ENCODE measurements at places on chromosomes 1 and 21.
A peak's percentile ranks its signal among the peaks of the same experiment; 100 is the strongest.

- no peak for DNase-seq
Measured at GRCh38 chr1:203199816-203200571, 13.5 kb upstream of the CHI3L1 start.

GRCh38 chr1:7119156-7119555 is 333.9 kb downstream of the CAMTA1 start:
- no peak for DNase-seq

DNA sequence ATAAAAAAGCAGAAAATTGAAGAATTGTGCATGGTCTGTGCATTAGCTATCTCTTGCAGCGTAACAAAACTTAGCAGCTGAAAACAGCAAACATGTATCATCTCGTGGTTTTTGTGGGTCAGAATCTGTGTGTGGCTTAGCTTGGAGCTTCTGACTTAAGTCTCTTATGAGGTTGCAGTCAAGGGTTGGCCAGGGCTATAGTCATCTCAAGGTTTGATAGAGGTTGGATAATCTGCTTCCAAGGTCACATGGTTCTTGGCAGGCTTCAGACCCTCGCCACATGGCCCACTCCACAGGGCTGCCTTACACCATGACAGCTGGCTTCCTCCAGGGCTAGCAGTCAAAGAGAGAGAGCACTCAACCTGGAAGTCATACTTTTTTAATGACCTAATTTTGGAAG is 35.9 kb downstream of the CNST start:
- DNase-seq = peak; percentile 16

GRCh38 chr1:202159534-202160371 is 649 bp downstream of the PTPN7 start:
- DNase-seq = peak; percentile 72

- no peak for DNase-seq
Measured at GRCh38 chr1:94986783-94987182, 59.9 kb upstream of the CNN3 start.

DNA sequence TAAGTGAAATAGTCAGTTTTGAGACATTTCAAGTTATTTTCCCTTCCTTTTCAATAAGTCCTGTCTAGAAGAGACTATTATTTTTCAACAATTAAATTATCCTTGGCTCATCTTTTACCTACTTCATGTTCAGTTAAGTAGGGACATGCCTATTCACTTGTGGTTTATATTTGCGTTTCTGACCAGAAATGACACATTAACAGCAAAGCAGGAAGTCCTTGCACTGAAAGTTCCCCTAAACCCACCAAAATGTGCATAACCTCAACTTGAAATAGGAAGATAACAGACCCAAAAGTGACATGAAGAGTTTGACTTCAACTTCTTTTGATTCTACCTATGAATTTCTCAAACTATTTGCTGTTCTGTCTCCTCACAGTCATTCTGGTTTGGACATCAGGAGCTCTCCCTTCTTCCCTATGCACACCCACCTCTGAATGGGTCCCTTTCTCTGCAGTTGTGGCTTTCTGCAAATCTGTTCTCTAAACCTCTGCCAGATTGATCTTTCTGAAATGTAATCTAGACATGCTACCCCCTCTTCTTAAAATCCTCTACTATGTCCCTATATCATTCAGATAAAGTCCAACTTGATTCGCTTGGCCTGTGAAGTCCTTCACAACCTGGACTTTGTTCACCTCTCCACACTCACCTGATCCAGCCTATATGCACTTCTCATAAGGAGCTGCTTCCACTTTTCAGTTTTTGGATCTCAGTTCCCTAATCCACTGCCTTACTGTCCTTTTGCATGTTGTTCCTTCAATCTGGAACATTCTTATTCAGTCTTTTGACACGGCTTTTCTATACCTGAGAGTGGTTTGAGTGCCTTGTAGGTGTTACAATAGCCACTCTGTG is 661.5 kb upstream of the ADGRL4 start:
- DNase-seq = no peak

GRCh38 chr1:161825831-161826230 is 59.7 kb downstream of the ATF6 start:
- DNase-seq = no peak

DNA sequence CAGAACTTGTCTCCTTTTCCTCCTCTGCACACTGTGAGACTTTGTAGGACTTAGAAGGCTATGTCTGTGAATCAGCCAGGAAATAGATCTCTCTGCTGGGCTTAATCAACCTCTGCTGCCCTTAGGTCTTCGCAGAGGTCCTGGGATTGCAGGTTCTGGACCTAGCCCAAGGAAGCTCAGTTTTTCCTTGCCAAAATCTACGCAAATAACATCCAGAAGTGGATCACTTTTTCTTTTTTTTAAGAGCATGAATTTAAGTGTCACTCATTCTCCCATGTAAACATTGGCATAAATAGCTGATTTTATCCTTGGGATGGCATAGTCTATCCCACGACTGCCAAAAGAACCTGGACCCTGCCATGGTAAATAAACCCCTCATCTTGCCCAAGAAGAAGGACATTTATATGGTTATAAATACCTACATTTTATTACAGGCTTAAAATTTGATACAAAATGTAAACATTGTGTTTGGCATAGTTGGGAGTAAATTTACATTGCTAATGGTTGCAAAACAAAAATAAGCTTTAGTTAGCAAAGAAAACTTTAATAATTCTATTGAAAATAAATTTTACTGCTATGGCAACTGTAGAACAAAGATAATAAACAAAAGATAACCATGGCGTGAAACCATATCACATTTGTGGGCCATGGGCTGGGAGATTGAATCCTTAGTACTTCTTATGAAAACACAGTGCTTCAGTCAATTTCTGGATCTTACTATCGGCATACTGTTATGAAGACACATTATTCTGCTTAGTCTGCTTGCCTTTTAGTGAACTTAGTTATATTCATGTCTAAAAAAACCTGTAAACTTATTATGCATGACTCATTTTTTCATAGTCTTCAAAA is 24.5 kb upstream of the DISC1 start:
- no peak for DNase-seq

DNA sequence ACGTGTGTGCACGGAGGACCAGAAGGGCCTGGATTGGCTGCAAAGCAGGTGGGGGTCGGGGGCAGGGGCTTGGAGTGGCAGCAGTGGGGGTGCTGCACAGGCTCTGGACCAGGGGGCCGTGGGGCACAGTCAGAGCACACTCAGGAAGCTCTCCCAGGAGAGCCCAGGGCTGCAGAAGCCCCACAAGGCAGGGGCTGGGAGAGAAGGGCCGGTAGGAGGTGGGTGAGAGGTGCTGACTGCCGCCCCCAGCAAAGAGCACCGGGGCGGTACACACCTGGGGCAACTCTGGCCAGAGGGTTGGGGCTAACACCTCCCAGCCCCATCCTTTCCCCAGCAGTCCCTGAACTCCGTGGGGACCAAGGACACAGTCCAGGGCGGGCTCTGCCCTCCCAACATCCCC is 13.9 kb downstream of the CHD5 start:
- no peak for DNase-seq

DNA sequence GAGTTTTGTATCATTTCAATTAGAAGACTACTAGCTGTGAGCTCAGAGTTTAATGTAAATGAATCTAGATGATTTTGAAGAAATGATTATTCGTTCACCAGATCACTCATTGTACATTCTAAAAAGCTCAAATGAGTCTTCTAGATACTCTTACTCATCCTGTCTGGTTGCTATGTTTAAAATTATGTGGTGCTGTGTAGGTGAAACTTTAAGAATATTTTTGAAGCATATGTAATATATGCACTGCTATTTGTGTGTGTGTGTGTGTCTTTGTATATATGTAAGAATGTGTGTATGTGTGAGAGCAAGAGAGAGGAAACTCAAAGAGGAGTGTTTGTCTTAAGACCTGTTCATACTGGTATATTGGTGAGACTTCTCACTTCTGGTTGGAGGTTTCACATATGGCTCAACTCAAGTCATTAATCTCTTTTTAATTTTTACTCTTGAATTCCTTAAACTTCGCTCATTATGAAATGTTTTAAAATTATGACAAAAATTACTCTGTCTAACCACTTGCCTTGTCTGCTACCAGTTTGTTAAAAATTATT is 8.6 kb upstream of the C1orf105 start:
- no peak for DNase-seq

DNA sequence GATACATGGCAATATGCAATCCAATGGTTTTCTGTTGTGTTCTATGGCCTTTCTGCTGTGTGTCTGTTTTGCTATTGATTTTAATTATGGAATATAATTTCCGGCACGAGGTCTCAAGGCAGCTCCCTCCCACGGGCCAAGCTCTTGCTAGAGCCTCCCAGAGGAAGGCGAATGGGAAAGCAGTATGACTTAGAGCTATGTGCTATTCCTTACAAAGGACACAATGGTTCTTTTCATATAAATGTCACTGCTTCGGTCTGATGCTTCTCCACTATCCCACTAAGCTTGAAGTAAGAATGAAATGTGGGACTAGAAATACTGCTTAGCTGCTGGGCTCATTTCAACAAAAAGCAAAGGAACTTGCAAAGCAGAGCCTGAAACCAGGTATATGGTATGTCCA is 322.2 kb upstream of the BEND5 start:
- no peak for DNase-seq

DNA sequence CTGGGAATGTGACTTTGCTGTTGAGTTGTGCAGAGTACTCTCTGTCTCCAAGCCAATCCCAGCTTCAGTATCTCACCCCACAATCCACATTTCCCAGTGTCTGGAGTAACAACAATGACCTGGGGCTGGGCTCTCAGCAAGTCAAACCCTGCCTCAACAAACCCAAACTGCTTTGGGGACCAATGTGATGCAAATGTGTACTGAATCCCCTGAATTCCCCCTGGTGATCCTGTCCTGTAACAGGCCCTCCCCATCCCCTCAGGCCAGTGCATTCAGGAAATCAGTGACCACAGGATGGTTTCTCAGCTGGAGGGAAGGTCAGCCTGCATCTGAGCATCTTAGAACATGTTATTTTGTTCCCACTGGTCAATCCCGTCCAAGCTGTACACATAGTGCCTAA is 36.7 kb upstream of the HAO2 start:
- no peak for DNase-seq

- no peak for DNase-seq
Measured at GRCh38 chr1:82818586-82818985, 1017.9 kb downstream of the ADGRL2 start.

GRCh38 chr1:55081188-55081904 is 42.0 kb downstream of the PCSK9 start:
- no peak for DNase-seq

GRCh38 chr1:111191496-111191895 is 8.9 kb downstream of the DENND2D start:
- DNase-seq = no peak

DNA sequence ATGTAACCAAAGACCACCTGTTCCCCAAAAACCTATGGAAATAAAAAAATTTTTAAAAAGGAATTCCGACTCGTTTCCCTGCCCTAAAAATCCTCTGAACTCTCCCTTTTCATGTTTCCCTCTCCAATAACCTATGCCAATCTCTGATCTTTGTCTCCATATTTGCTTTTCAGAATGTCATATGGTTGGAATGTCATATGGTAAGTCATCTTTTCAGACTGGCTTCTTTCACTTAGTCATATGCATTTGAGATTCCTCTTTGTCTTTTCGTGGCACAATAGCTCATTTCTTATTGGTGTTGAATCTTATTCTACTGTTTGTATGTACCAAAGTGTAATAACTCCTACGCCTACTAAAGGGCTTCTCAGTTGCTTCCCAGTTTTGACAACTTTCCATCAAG is 117.5 kb downstream of the BACH1 start:
- DNase-seq = no peak

- no peak for DNase-seq
Measured at GRCh38 chr1:226494092-226494609, 54.4 kb upstream of the STUM start.

DNA sequence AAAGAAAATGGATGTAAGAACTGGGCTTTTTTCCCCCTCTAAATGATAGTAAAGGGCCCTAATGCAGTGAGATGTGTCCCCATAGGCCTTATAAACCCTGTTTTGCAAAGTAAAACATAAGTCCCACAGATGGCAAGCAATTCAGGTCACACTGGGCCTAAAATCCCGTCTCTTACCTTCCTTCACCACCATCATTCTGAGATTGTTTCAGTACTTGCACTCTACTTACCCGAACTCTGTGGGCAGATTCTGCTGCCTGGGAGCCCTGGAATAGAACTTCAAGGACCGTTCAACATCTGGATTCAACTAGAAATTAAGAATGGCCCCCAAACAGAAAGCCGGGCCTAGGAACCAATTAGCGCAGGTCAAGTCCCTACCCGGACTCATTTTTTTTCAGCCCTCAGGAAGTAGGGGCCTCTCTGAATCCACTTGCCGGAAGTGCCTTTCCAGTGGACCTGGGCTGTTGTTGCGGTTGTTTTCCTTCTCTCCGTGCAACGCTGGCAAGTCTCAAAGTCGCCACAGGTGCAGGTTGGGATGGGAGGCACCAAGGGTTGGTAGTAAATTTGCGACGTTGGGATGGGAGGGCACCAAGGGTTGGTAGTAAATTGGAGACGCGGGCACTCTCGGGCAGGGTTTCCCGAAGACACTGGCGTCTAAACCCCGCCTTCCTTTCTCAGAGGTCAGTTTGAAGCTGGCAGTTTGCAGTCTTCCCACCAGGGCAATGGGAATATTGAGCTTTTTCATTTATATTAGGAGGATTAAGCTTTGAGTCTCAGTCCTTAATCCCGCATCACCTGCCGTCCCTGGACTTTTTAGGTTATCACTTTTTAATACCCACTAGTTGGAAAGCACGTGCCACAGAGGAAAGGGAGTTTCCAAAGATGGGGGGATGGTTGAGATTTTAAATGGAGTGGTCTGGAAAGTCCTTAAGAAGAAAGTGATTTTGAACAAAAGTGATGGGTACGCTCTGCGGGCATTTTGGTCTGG is at the start of gene TMEM69:
Gene TMEM69, plus strand, starts transcription at position 428 of the 987 bp plus-strand sequence. CDS start 2,888 bp downstream, outside the sequence.
- DNase-seq = peak; percentile 86

- DNase-seq = no peak
Measured at GRCh38 chr1:160779626-160780397, 16.2 kb upstream of the LY9 start.

DNA sequence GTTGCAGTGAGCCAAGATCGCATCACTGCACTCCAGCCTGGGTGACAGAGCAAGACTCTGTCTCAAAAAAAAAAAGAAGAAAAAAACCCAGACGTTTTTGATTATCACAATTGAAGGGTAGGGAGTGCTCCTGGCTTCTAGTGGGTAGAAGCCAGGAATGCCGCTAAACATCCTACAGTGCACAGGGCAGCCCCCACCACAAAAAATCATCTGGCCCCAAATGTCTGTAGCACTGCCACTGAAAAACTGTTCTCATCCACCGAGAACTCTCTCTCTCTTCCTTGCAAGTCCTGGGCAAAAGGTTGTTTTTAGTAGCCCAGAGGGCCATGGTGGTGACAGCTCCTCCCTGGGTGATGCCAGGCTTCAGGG is 35.6 kb upstream of the GPR157 start:
- no peak for DNase-seq

DNA sequence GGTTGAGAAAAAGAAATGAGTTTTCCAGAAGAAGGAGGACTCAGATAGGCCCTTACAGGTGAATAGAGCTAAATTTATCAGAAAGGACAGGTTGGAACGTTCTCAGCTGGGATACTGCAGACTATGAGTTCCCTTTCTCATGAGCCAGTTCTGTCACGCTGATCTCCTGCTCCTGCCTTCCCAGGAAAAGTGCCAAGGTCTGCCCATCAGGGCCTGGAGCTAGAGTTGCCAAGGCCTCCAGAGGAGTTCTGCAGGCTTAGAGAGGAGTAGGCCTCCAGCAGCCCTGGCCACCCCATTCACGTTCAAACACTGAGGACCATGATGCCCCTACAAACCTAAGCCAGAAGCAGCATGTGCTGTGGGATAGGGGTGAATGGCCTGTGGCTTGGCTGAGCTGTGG is 126.8 kb upstream of the TNR start:
- DNase-seq = no peak

Data from activated CD4-positive, alpha-beta T cell treated with anti-CD3 and anti-CD28 coated beads, Interleukin-2, amount 10 ng/mL, durations not matched to agents 7 days and 5 days (primary cell).